ENCODE measurements at places on chromosomes 1 and 21.

DNA sequence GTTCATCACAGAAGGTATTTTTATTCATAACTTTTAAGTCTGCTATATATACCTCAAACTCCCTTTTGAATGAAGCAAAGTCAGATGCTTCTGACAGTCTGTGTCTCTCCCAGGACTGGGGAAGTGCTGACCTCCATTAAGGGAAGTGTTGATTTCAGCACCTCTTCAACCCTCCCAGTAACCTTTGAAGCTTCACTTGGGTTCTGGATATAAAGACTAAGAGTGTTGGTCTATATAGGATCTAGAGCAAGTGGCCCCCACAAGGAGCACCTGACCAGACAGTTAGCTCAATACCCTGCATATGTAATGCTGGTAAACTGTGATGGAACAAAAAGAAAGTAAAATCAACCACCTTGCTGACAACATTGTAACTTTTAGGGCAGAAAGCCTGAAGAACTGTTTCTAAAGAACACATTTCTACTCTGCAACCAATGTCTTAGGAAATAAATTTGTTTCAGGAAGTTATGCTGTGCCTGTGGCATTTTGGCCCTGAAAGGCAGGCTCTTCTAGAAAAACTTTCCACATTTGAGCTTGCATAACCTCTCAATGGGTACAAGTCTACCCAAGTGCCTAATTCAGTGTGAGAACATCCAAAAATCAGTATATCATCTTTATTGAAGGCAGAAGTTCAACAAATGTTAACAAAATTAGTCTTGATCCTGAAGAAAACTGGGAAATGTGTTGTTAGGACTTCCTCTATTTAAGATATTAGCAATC, 865 bp upstream of the PTPN22 start:
- no peaks in the 10 kb centered on the region for H3K36me3 ChIP-seq
- no peaks in the 10 kb centered on the region for H3K4me1 ChIP-seq
- DNase-seq = no peak
- no peaks in the 10 kb centered on the region for H3K27me3 ChIP-seq
- no peak overlapping the region for H3K4me3 ChIP-seq
- H3K27ac ChIP-seq = no peak overlapping the region

GRCh38 chr1:43004587-43005459, 46.2 kb upstream of the SLC2A1 start:
- H3K4me3 ChIP-seq = no peak overlapping the region
- H3K27ac ChIP-seq = no peak overlapping the region
- H3K27me3 ChIP-seq = peaks cover 8% of the 10 kb centered on the region
- H3K4me1 ChIP-seq = peaks cover 7% of the 10 kb centered on the region
- H3K36me3 ChIP-seq = no peaks in the 10 kb centered on the region
- no peak for DNase-seq

DNA sequence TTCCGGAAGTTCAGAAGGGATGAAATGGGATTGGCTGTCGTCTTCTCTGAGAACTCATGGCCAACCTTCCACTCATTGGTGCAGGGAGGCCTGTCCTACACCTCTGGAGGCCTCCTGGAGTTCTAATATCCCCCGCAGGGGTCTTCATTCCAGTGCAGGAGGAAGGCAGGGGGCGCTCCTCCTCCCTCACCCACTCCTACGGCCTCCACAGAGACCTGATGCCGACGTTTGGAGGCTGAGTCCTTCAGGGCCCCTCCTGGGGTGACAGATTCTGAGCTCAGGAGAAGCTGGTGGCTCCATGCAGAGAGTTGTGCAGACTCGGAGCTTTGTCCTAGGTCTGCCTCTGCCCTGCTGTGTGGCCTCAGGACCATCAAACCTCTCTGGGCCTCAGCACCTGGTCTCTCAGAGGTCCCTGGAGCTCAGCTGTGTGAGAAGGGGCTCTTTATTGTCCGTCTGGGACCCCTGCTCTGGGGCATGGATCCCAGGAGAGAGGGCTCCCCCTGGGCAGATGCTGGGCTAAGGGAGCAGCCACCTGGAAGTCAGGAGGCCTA, 102.3 kb upstream of the WNT4 start:
- H3K27me3 ChIP-seq = peaks cover 8% of the 10 kb centered on the region
- no peak for DNase-seq
- peaks cover 1% of the 10 kb centered on the region for H3K4me1 ChIP-seq
- no peaks in the 10 kb centered on the region for H3K36me3 ChIP-seq
- H3K27ac ChIP-seq = no peak overlapping the region

DNA sequence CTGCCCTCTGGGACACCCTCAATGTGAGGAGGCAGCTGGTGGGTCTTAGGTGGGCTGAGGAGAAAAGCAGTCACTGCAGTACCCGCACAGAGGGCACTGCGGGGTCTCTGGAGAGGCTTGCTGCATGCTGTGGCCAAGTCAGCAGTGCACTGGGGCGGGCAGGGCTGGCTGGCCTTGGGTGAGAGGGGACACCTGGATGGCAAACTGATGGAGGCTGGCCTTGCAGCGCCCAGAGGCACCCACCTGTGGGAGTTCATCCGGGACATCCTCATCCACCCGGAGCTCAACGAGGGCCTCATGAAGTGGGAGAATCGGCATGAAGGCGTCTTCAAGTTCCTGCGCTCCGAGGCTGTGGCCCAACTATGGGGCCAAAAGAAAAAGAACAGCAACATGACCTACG, 3.2 kb downstream of the ELF3 start:
- H3K27ac ChIP-seq = no peak overlapping the region
- no peak for DNase-seq
- peaks cover 5% of the 10 kb centered on the region for H3K4me1 ChIP-seq
- H3K27me3 ChIP-seq = peaks cover 5% of the 10 kb centered on the region
- no peaks in the 10 kb centered on the region for H3K36me3 ChIP-seq

DNA sequence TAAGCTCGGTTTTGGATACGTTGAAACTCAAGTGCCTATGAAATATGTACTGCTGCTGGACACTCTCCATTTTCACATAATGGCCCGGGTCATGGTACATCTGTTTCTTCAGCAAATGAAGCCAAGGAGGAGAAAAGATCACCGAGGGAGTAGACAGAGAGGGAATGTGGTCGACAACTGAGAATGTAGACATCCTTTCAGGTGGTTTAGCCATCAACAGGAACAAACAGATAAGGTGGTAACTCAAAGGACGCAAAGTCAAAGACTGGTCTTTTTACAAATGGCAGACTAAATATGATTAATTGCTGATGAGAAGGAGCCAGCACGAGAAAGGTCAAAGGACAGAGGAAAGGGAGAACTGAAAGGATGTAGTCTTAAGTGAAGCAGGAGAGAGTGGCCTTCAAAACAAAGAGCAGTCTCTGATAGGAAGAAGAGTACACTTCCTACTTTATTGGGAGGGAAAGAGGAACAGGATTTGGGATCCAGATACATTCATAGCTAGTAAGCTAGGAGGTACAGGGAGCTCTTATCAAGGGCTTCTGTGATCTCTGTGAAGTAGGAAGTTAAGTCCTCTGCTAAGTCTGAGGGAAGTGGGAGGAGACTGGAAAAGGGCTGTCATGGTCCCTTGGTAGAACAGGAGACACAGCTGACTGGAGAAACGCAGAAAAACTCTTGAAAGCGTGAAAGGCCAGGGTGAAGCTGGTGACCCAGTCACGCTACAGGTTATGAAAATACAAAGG, 28.3 kb downstream of the NUP133 start:
- peaks cover 7% of the 10 kb centered on the region for H3K4me1 ChIP-seq
- DNase-seq = no peak
- H3K36me3 ChIP-seq = no peaks in the 10 kb centered on the region
- H3K27ac ChIP-seq = no peak overlapping the region
- H3K27me3 ChIP-seq = no peaks in the 10 kb centered on the region

DNA sequence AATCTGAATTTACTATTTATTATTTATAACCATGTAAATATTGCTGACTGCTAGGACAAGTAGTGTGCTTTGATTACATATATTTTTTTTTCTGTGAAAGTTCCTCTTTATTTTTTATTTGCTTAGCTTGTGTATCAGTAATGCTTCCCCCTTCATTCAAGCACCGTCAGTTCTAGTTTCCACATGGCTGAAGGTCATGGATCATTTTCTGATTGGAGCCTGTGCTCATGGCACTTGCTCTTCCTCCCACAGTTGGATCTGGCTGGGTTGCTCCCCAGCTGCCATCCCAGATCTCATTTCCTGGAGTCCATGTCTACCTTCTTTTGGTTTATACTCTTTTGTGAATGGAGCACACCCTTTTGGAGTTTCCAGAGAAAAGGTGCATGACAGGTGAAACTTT, 57.0 kb upstream of the IGSF5 start:
- H3K4me3 ChIP-seq = no peak overlapping the region
- no peaks in the 10 kb centered on the region for H3K4me1 ChIP-seq
- DNase-seq = no peak
- no peaks in the 10 kb centered on the region for H3K36me3 ChIP-seq
- no peak overlapping the region for H3K27ac ChIP-seq
- H3K27me3 ChIP-seq = no peaks in the 10 kb centered on the region

DNA sequence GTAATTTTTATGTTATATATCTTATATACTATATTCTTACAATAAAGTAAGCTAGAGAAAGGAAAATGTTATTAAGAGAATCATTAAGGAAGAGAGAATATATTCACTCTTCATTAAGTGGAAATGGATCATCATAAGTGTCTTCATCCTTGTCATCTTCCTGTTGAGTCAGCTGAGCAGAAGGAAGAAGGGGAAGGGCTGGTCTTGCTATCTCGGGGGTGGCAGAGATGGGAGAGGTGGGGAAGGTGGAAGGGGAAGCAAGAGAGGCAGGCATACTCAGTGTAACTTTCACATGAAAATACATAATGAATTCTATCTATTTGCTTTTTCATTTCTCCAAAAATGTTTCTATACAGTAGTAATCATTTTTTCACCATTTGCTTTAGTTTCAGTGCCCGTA, 5.1 kb downstream of the DNASE2B start:
- H3K4me1 ChIP-seq = no peaks in the 10 kb centered on the region
- no peaks in the 10 kb centered on the region for H3K36me3 ChIP-seq
- no peak overlapping the region for H3K4me3 ChIP-seq

Data from glutamatergic neuron (in vitro differentiated cells).